ENCODE measurements at places on chromosomes 11 and 22.

- no peak for DNase-seq
Measured at GRCh38 chr11:76102802-76103201, 103.5 kb downstream of the WNT11 start.

- DNase-seq = no peak
Measured at GRCh38 chr11:120908461-120909181, 115.3 kb upstream of the TBCEL start.

DNA sequence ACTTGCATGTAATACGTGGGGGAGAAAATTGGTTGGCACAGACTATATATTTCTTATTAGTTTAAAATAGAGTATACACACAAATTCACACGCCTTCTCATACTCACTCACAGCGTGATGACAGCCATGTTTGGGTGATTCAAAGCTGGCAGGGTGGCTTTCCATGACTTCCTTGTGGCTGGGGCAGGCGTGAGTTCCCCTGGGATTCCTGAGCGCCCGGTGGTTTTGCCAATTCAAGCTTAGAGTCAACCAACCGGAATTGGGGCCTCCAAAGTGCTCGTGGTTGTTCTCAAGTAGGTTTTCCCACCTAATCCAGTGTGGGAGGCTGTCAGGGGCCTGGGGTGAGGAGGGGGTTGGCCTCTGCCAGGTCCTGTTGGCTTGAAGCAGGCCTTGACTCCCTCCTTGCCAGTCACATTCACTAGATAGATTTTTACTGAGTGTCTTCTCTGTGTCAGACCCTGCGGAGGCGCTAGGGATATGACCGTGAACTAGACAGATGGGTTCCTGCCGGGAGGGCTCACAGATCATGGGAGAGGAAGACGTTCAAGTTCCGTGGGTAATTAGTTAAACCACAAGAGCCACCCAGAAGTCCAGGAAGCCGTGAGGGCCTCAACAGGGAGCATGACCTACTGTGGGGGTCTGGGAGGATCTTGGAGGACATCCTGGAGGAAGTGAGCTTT is 11.5 kb downstream of the PKNOX2 start:
- DNase-seq = no peak

DNA sequence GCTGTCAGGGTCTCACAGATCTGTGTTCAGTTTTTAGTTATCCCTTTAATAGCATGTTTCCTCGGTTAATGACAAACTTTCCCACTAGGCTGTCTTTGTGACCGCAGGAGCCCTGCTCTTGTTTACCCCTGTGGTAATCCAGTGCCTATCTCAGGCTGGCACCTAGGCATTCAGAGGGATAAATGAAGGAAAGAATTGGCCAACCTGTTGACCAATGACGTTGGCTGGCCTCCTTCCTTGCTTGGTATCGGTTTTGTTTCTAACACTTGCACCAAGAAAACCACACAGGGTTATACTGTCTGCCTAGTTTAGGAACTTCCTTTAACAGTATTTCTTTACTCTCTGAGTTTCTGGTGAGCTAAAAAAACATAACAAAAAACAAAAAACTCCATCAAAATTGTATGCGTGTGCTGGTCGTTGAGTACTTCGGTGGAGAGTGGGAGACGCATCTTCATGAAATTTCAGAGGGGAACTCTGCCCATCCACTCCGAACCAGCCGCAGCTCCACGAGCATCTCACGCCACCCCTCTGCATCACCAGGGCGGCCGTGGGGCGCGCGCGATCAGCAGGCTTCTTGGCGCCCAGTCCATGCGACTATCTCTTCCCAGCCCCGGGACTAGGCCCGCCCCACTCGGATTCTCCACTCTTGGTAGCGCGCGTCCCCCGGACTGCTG is 563 bp upstream of the ENDOD1 start:
- DNase-seq = peak; percentile 46

All from omental fat pad (tissue), 4 donors.